ENCODE measurements at places on chromosomes 11 and 22.

DNA sequence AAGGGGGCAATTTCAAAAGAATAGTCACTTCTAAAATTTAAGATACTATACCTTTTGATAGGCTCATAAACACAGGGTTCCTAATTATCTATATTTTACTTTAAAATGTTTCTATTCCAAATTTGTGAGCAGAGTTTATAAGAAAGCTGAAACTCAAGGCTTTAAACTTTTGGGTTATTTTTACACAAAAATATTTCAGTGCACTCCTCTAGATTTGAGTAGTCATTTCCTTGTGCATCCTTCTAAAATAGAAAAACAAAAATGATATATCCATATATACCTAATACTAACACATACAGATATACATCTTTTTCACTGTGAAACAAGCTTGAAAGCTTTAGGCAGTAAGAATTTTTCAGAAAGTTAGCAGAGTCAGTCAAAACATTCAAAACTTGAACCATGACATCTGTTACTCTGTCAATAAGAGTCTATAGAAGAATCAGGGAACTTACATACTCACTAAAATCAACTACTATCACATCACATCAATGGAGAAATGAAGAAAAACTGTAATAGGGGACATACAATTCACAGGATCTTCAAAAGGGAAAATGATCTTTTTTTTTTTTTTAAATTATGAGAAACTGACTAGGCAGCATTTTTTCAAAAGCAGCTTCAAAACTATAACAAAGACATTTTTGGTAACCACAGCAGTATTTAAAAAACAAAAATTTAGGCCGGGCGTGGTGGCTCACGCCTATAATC is 5.1 kb downstream of the PHF21A start:
- DNase-seq, result no peak

DNA sequence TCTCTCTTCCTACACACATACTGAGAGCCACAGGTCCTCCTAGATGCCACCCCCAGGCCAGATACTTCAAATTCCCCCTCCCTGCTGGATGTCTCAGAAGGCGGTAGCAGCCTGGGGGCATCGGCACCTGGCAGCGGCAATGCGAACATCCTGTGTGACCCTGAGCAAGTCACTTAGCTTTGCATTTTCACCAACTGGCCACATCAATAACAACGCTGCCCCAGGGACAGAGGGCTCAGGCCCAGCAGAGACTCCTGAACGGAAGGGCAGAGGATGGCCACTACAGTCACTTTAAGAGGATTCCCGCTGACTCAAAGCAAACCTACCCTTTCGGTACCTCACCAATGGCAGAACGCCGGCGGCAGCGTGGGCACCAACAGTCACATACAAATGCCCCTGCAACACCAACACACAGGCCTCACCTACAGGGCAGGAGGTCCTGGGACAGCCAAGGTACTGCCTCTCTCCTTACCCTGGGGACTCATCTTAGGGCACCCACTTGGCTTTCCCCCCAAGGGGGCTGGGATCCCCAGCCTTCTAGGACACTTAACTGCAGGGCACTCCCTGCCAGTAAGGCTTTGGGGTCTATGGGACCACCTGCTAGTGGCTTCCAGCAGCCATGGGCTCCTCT is 1.6 kb downstream of the LMO1 start:
- no peak for DNase-seq

DNA sequence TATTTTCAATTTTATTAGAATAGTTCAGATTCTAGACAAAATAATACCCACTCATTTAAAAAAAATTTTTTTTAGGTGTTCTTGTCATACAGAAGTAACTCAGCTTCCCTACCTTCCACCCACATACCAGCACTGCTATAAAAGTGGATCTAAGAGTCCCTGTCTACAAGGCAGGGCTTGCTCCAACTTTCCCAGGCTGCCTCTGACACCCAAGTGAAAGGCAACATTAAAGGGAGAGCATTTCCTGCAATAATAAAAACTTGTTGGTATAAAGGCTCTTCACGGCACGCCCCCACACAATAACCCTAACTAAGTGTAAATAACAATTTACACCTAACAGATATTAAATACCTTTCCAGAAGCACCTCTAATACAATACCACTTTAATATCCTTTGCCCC is 127.2 kb downstream of the APOL5 start:
- DNase-seq, result no peak

DNA sequence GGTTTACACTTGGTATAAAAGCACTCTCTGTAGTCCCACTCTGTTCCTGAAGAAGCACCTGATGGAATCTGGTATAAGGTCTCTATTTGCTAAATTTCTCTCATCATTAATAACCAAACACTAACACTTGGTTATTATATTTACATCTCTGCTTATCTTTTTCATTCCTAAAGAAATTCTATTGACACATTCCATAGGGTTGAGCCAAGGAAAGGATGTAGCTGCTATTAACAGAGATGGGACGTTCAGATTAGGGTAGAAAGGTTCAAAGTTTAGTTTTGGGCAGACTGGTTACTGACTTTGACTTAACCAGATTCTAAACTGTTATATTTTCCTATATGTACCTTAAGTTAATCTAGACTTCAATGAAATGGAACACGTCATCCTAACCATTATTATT is 91.5 kb downstream of the RSF1 start:
- DNase-seq, result no peak

- DNase-seq, result peak; percentile 95
These were observed at the start of gene ALKBH3 for GRCh38 chr11:43880640-43881159. Gene ALKBH3 (plus strand): TSS chr11:43880831. CDS start chr11:43882653, 1,822 bp downstream.

DNA sequence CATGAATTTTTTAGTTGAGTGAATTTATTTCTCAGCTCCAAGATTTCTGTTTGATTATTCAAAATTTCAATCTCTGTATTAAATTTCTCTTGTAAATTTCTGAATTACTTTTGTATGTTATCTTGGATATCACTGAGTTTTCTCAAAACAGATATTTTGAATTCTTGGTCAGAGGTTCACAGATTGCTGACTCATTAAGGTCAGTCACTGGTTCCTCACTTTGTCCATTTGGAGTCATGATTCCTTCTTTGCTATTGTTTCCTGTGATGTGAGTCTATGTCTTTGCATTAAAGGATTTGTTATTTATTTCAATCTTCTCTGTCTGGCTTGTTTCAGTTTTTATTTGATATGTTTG is 10.2 kb upstream of the IL17RA start:
- DNase-seq, result no peak

DNA sequence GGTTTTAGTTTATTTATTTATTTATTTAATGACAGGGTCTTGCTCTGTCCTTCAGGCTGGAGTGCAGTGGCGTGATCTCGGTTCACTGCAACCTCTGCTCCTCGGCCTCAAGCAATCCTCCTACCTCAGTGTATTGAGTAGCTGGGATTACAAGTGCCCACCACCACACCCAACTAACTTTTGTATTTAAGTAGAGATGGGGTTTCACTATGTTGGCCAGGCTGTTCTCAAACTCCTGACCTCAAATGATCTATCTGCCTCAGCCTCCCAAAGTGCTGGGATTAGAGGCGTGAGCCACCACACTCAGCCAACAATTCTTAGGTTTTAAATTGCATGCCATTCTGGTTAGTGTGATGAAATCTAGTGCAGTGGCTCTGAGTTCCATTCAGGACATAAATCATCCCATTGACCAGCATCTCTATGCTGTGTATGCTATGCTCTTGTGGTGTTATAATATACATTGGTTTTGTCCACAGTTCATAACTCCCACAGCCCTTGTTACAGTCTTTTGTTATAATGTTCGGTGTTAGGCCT is 28.5 kb downstream of the ZNF280B start:
- no peak for DNase-seq

- no peak for DNase-seq
These were observed 14.5 kb upstream of the RPS19BP1 start for GRCh38 chr22:39546889-39547586.

GRCh38 chr11:118049771-118050170 is 27.1 kb upstream of the TMPRSS4 start:
- no peak for DNase-seq

- no peak for DNase-seq
These were observed 35.3 kb downstream of the MCM5 start for GRCh38 chr22:35435201-35435740.

DNA sequence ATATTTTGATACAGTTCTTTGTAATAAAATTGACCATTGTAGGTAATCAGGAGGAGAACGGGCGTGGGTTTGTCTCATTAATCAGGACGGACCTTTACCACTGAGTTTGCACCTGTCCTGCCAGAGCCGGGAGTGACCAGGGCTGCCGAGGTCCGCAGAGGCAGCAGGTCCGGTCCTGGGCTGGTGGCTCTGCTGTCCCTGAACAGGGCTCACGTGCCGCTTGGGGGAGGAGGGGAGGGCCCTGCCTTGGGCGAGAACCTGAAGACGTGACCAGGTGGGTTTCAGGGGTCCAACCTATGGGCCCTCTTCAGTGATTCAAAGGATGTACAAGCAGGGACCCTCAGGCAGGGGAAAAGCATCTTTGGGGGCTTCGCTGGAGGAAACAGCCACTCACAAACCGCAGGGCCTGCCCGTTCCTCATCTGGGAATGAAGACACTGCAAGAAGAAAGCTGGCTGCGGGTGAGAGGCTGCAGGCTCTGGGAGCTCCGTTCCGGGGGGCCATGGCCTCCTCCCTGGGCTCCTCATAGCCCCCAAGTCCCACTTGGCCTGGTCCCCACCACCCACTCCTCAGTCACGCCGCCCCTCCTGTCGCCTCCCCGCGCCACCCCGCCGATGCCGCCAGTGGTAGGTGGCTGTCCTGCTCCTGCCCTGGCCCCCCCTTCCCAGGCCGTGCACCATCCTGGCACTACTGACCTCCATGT is 9.2 kb downstream of the CRELD2 start:
- DNase-seq, result no peak

DNA sequence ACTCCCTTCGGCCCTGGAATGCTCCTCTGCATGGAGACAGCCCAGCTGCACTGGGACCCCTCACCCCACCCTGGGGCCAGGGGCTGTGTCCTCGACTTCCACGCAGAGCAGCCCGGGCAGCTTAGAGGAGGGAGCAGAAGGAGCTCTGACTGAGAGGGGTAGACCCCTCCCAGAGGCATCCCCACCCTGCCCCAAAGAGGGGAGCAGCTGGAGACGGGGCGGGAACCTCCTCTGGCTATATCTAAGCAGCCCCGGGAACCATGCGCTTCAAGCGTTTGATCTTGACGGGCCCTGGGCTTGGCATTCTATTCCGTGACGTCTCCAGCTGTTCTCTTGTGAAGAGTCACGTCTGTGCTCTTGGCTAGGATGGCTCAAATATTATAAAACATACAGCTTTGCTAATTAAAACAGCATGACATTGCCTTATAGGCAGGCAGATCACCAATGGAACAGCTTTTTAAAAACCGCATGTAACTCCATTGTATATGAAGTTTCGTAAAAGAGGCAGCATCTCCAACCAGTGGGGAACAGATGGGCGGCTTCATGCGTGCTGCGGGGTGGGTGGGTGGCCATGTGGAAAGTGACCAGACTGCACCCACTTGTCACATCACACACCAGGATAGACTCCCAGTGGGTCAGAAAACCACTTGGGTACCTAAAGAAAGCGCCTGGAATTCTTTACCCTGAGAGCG is 7.7 kb downstream of the KCNQ1 start:
- DNase-seq, result no peak

DNA sequence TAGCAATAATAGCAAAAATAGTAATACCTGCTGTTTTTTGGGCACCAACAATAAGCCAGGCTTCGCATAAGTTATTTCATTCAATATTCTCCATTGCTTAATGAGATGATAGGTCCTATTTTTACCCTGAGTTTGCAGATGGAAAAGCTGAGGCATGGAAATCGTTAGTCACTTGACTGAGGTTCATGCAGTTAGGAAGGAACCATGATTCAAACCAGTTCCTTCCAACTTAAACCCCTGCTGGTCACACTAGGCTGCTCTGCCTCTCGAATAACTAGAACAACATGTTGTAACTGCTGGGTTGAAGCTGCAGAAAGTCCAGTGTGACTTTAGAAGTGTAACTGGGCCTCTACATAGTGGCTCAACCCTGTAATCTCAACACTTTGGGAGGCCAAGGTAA is 69.3 kb downstream of the SEZ6L start:
- no peak for DNase-seq

DNA sequence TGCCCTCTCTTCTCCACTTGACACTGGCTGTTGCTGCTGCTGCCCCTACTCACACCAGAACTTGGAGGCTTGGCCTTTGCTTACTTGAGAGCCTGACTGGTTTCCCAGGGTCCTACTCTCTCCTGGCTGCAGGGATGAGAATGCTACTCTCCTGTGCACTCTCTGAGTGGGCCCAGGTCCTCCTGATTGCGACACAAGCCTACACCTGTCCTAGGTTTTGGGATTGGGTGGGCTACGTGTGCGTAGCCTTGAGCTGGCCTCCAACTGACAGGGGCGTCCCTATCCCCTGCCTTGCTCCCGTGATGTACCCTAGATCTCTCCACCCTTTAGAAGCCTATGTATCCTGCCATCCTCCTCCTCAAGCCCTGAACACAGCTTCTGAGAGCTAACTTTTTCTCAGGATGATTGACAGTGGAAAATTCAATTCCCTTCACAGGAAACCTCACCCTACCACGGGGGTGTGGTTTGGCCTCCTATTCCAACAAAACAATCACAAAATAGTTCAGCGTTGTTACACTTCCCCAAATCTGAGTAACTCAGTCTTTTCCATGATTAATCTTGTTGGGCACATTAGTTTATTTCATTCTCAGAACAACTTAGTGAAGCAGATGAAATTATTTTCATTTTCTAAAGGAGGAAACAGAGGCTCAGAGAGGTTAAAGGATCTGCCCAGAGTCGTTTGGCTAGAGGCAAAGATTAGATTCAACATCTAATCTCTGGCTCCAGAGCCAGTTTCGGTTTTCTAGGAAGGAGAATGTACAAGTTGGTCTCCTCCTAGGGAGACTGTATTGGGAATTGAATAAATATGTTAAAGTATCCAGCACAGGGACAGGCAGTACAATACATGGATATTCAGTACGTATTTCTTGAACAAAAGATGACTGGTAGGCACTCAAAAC is 17.6 kb upstream of the AMOTL1 start:
- DNase-seq, result no peak

DNA sequence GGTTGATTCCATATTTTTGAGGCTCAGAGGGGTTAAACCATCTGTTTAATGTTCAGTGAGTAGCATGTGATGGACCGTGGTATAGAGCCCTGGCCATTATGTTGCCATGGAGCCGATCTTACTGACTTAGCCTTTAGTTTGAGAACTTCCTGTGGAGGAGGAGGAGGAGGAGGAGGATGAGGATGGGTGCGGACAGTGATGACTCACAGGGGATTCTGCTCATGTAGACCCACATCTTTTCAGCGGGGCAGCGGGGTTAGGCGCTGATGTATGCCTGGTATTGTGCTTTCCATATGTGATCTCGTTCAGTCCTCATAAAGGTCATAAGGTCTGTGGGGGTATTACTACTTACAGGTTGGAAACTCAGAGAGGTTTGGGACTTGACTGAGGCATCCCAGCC is 13.9 kb downstream of the STX3 start:
- DNase-seq, result no peak

DNA sequence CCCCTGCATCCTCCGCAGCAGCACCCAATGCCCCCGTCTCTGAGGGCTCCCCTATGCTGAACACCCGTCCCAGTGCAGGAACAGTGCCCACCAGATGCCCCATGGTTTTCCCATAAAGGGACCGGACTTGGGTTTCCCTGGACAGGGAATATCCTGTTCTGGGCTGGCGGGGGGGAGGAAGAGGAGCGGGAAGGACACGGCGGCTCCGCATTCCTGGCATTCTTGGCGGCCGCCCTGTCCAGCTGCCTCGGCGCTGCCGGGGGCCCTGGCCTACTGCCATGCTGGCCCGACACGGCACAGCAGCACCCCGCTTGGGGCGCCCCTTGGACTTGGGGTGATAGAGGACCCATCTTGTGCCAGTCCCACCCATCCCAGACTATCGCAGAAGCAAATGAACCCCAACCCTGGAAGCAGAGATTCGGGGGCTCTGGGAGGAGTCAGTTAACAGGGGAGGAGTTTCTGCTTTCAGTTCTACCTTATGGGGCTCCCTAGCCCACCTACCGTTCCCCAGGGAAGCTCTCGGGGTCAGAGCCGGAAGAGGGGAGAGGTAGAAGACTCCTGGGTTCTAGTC is 23.7 kb upstream of the CBX7 start:
- DNase-seq, result no peak

Data from SK-N-DZ (cell line).